ENCODE measurements at places on chromosomes 2 and 18.
A peak's percentile ranks its signal among the peaks of the same experiment; 100 is the strongest.

DNA sequence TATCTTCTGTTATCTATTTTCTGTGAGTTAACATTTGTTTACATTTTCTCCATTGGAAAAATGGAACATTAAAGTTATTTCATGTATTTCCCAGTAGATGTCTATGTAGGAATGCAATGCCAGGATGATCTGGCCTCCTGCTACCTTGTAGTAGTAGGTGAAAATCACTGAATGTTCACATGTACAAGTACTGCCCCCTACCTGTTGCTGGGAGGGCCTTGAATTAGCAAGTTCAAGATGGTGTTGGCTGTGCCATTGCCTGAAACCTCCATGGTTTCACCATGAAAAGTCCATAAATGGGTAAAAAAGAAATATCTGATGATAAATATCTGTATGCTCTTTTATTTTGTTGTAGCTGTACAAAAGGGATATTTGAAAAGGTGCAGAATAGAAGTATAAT, 30.7 kb downstream of the XRCC5 start:
- peak; percentile 22 for DNase-seq

GRCh38 chr2:55059793-55060192, 9.5 kb upstream of the RTN4 start:
- DNase-seq: no peak

GRCh38 chr2:9300214-9300613, 93.6 kb downstream of the ASAP2 start:
- DNase-seq: no peak

GRCh38 chr2:145273840-145274239, 753.9 kb upstream of the ZEB2 start:
- no peak for DNase-seq

DNA sequence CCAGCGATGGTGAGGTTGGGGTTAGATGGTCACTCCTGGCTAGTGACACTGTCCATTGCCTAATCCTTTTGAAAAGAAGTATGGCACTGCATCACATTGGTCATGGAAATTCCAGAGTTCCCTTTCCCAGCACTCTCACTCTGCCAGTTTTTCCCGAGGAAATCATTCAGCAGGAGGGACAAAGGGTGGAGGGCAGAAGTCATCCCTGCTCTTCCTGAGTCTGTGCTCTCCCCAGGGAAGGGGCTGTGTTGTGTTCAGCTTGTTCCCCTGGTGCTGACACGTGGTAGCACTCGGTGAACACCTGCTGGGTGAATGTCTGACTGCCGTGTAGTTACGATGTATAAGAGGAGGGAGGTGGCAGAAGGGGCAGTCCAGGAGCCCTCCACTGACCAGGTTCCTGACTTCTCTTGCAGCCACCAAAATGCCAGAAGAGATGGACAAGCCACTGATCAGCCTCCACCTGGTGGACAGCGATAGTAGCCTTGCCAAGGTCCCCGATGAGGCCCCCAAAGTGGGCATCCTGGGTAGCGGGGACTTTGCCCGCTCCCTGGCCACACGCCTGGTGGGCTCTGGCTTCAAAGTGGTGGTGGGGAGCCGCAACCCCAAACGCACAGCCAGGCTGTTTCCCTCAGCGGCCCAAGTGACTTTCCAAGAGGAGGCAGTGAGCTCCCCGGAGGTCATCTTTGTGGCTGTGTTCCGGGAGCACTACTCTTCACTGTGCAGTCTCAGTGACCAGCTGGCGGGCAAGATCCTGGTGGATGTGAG, 21.6 kb downstream of the STEAP3 start:
- DNase-seq: no peak

DNA sequence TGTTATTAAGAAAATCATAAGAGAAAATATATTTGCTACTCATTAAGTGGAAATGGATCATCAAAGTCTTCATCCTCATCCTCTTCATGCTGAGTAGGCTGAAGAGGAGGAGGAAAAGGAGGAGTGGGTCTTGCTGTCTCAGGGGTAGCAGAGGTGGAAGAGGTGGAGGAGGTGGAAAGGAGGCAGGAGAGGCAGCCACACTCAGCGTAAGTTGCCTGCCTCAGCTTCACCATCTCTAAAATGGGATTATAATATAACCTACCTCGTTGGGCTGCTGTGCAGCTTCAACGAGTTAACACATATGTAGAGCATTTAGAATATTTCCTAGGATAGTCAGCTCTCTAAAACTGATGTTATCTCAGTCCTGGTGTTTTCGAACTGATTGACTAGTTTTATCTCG, 4.3 kb upstream of the MYO1B start:
- DNase-seq: no peak
